ENCODE measurements at places on chromosomes 11 and 22. TPM values are rescaled to one million over a fixed set of nuclear protein-coding genes. Genes with fewer than 3 reads are reported as not detected.

The CARD18 gene
- total RNA-seq = not detected

The PRRG4 gene
- total RNA-seq = under 0.01 TPM

The ARHGAP8 gene
- total RNA-seq = 0.52 TPM

The SLC17A6 gene
- total RNA-seq = not detected

The UPB1 gene
- total RNA-seq = 0.52 TPM

The FXYD2 gene
- 1.0 TPM for total RNA-seq
